NCI-H2081 treated with DMSO at 0.1 percent for 48 hours (cell line): ENCODE measurements at places on chromosomes 13 and 19.

GRCh38 chr19:995051-995827 lies 5.0 kb upstream of the GRIN3B start:
- DNase-seq = no peak

GRCh38 chr19:35207391-35207871 lies 21.1 kb downstream of the FAM187B start:
- DNase-seq = no peak

GRCh38 chr13:20118268-20119140 lies 42.3 kb downstream of the GJA3 start:
- DNase-seq = no peak

DNA sequence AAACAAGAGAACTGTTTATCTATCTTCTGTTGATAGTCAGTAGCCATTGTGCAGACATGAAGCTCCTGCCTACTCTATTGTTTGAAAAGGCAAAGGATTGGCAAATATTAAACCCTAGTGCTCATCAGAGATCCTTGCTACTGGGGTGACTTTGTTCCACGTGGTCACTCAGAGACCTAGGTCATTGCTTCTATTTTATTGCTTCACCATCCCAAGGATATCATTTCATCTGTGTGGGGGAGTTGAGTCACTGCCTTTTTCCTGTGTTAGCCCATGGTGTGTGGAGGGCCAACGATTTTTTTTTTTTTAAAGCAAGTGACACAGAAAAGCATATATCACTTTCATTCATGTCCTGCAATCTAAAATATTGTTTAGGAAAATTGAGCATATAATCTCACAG lies 254.1 kb upstream of the RXFP2 start:
- no peak for DNase-seq

- no peak for DNase-seq
These were observed 101.2 kb downstream of the LHFPL6 start for GRCh38 chr13:39501702-39502324.

DNA sequence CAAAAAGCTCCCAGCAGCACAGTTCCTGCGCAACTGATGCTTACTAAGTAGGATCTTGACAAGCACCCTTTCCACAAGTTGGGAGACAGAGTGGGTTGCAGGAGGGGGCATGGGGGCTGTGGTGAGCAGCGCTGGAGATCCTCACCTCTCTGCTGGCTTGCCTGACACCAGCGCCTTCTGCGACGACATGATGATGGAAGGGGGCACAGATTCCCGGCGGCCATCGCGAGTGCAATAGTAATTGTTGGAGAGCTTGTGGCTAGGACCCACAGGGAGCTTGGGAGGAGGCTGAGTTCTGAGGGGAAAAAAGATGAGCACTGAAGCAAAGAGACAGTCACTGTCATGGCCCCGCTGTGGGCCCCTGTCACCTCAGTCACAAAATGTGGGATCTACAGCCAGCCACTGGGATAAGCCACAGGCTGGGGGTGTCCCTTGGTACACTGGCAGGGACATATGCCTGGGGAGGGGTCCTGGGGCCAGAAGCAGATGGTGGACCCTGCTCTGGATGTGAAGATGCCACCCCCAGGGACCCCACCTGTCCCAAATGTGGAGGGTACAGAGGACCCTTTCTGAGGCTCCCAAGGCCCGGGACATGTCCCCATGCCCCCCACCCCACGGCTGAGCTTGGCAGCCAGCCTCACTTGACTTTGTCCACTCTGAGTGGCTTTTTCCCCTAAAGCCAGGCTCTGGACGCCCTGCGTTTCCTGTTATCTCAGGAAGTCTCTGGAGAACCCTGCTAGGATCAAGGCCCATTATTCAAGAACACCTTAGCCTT lies 4.6 kb downstream of the NDUFA7 start:
- DNase-seq = no peak

GRCh38 chr13:36629057-36629385 lies 44.8 kb upstream of the SERTM1 start:
- DNase-seq = no peak

GRCh38 chr13:32445461-32445860 lies 17.5 kb upstream of the N4BP2L1 start:
- no peak for DNase-seq

- DNase-seq = no peak
These were observed 551.4 kb upstream of the SGCG start for GRCh38 chr13:22629374-22629773.

DNA sequence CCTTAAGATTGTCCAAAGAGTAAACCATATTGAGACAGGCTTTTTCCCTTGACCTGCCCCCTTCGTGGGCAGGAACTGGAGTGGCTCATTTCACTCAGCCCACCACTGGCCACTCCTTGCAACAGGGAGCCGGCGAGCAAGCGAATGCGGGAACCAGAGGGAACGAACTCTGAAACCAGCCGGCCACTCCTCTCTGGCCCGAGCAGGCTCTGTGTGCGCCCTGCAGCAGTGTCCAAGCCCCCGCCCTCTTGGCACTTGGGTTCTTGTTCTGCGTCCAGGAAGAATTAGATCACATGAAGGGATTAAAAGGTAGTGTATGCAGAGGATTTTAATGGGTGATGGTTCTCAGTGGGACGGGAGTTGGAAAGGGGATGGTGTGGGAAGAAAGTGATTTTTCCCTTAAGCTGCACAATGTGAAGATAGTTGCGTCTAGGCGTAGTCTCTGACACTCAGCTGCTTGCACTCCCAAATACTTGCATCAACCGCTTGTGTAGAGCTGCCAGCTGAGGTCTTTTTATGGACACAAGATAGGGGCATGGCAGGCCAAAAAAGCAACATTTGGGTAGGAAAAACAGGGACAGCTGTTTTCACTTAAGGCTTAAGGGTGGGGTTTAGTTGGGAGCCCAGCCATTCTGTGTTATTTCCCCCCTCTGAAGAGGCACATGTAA lies 1209.7 kb upstream of the PCDH20 start:
- no peak for DNase-seq

DNA sequence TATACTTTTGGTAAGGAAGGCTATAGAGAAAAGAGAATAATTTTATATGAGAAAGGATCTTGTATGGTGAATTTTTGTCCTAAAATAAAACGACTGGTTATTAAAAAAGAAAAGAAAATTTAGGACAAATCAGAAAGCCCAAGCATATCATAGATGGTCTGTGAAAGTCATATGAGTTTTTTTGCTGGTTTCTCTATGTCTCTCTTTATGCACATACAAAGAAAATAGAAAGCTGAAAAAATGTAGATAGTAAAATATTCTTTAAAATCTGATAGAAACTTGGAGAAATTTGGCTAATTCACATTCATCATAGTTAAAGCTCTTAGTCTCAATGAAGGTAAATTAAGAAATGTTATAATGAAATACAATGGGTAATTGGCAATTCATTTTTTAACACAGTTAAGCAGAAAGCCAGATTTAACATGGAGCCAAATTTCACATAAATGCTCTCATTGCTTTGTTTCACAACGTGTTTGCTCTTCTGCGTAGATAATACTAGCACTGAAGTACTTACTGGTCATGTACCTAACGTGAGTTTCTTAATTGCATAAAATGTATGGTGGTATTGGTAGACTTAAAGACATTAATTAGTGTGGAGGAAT lies 621.5 kb upstream of the ATXN8OS start:
- DNase-seq = no peak

- DNase-seq = no peak
These were observed 25.8 kb downstream of the GP6 start for GRCh38 chr19:55012306-55012705.

GRCh38 chr19:42250183-42250665 lies 4.7 kb downstream of the ERF start:
- DNase-seq = no peak

DNA sequence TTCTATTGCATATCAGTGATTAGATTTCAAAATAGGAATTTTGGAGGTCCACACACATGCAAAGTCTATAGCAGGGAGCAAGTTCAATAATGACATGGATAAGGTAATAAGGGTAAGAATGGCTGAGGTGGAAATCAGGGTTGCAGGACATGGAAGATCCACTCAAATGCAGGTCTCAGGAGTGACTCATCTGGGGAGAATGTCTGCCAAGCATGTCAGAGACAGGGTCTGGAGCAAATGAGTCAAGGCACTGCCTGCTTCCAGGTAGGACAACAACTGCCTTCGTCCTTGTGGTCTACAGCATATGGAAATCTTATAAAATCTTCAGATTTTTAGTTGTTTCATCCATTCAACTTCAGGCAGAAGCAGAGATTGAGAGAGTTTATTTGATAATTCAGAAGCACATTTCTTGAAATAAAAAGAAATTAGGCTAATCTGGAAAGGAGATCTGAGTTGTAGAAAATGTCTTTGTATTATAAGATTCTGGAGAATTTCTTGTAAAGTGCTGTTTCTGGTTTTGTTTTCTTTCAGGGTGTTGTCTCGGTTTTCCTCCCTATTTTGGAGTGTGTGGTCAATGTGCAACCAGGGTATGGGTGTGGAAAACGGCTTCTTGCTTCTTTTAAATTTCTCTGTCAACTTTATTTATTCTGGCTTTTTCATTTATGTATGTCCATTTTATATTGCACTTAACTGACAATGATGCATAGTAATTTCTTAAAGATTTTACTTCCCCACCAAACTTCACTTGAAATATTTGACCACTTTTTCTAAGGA lies 748.8 kb downstream of the LIG4 start:
- DNase-seq = no peak

DNA sequence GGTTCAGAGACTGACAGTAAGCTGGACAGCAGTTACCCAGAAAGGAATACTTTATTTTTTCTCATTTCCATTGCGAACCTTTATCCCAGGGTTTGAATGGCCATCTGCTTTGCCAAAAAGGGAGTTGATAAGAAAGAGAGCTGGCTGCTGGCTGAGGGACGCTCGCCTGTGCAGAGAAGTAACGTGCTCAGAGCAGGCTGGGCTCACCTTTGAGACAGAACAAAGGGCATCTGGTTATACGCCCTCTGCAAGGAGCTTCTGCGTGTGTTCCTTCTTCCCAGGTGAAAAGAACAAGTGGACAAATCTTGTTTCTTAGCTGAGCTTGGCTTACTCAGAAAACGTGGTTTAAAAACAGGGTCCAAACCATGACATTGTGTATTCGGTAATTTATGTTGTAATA lies 47.4 kb downstream of the EFNB2 start:
- DNase-seq = no peak

DNA sequence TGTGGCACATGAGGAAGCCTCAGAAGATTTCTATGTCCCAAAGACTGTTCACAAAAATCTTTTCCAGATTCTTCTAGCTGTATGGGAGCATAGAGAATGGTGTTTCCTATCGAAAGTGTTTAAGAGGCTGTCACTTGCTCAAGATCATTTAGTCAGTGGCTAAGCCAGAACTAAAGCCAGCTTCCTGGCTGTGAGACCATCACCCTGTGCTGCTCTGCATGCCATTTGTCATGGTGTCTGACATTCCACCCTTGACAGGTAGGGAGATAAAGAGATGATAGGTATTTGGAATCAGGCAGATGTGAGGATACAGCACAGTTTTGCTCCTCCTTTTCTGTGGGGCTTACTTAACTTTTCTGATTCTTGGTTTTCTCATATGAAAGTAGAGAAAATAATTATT lies 177.3 kb downstream of the DNAJC15 start:
- DNase-seq = no peak

- DNase-seq = no peak
These were observed 4.7 kb upstream of the PTGIR start for GRCh38 chr19:46629546-46630025.

GRCh38 chr19:18488403-18488723 lies 33.5 kb downstream of the ELL start:
- no peak for DNase-seq

DNA sequence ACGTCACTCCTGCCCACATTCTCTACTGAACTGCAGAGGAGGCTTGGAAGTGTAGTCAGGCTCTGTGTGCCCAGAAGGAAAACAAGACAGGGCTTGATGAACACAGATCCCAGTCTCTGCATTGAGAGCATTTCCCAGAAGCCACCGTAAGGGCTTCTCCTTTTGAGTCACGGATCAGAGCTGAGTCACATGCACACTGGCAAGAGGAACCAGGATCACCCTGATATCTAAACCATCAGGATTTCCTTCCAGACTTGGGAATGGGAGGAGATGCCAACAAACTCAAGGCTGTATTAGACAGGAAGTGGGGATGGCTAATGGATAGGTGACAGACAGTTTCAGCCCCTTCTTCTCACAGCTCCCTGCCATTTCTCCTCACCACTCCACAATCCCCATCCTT lies 17.7 kb upstream of the FBXO17 start:
- no peak for DNase-seq

GRCh38 chr19:19477705-19478383 lies 37.5 kb downstream of the TSSK6 start:
- no peak for DNase-seq

DNA sequence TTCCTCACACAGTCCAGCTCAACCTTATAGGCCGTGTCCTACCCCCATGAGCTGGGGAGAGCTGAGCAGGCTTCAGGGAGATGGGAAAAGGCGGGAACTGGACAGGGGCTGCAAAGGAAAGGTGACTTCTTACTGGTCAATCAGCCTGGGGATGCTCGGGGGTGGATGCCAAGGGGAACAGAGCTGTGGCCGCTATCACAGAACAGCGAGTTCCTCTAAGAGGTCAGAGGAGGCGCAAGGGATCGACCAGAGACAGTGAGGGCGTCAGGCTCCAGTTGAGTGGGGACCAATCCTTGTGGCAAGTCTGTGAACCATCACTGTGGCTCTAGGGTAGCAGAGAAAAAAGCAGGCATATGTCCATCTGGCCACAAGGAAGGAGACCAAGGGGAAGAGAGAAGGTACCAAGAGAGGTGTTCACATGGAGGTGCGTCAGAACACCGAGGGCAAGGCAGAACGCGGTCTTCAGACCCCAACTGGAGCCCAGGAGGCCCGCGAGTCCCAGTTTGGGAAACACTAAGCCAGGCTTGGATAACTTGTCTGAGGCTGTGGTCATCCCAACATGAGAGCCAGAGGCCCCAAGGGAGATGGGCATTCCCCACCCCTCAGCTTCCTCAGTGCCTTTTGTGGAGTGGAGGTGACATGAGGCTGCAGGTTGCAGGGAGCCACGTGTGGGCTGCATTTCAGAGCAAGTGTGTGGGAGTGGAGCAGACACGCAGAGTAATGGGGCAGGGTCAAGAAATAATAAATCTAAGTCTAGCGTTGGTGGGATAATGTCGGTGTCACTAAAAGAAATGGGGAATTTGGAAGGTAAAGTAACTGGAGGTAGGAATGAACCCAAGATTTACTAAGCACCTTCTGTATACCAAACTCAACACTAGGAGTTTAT lies 3.9 kb downstream of the F10 start:
- DNase-seq = no peak

DNA sequence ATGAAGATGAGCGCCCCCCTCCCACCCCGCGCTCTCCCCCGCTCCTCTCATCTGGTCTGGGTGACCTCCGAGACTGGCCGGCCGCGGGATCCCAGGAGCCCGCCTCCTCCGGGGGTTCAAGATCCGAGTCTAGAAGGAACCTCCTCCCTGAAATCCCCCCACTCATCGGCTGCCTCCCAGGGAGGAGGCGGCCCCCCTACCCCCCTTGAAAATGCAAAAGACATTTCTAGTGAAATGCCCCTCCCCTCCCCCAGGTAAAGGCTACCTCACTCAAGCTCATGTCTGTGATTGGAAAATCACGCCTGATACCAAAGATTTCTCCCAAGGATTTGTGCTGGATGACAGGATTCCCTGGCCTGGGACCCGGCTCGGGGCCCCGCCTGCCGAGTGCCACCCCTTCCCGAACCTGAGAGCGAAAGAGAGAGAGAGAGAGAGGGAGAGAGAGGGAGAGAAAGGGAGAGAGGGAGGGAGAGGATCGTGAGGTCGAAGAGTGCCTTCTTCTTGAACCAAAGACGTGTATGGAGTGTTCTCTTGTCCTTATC lies 23.4 kb downstream of the ONECUT3 start:
- no peak for DNase-seq
